ENCODE measurements at places on chromosomes 16 and 17.

- DNase-seq: no peak
These were observed 7.5 kb upstream of the TMEM170A start for GRCh38 chr16:75471723-75472633.

GRCh38 chr16:51839727-51840462 is 688.8 kb upstream of the SALL1 start:
- DNase-seq: no peak

- DNase-seq: no peak
These were observed 436.2 kb downstream of the SLC39A11 start for GRCh38 chr17:72656130-72656763.

DNA sequence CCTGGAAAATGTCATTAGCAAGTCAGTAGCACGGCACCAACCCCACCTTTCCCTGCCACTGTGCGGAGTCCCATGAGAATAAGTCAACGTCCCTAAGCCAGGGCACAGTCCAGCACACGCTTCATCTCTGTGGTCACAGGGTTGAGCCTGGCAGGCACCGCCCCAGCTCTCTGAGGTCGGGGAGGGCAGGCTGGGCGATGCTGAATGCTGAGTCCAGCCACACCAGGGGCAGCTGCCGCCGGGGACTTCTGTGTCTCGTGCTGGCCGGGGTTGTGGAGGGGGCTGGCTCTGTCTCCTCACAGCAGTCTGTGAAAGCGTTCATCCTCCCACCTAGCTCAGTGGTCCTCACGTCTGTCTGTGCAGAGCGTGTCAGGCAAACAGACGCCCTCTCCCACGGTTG is 53.2 kb downstream of the BANP start:
- no peak for DNase-seq

GRCh38 chr17:53941231-53941630 is 118.5 kb downstream of the KIF2B start:
- DNase-seq: no peak

Data from stimulated activated CD8-positive, alpha-beta memory T cell treated with anti-CD3 and anti-CD28 coated beads, Interleukin-15, amount 100 ng/mL, for 1 hour (primary cell).